ENCODE measurements at places on chromosomes 4 and X. TPM values are rescaled to one million over a fixed set of nuclear protein-coding genes. Genes with fewer than 3 reads are reported as not detected.

EDA gene
- 9.2 TPM for total RNA-seq

DCAF4L1 gene
- not detected for total RNA-seq

RBMXL3 gene
- total RNA-seq, result not detected

CDK16 gene
- total RNA-seq, result 216 TPM

STATH gene
- not detected for total RNA-seq

SLC6A8 gene
- total RNA-seq, result 65.6 TPM

PNCK gene
- 35.1 TPM for total RNA-seq

CYLC1 gene
- total RNA-seq, result not detected

SRPX gene
- 14.5 TPM for total RNA-seq

BGN gene
- total RNA-seq, result 121 TPM

UBE2A gene
- 50.1 TPM for total RNA-seq

PPP4R3C gene
- not detected for total RNA-seq

FRMPD4 gene
- total RNA-seq, result 0.07 TPM

ZNF157 gene
- 1.1 TPM for total RNA-seq

LANCL3 gene
- 0.13 TPM for total RNA-seq

LINC00632 gene
- total RNA-seq, result 308 TPM

DNA sequence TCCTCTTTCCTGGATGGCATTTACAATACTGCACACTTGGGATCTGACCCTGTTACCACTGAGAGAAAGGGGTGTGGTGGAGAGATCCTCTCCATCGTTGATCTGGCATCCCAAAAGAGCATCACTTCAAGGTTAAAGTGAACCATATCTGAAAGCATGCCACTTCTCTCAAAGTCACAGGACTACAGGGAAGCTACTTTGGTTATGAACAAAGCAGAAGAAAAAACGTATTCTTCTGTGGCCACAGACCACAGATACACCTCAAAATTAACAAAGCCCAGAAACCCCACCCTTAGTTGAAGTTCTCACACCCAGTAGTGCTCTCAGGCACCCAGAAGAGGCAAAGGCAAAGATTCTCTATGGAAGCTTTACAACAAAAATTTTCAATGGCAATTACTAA, 108.3 kb downstream of the JADE1 start:
- no peak for DNase-seq

- no peak for DNase-seq
These were observed 82.0 kb downstream of the GPC4 start for GRCh38 chrX:133333154-133333750.

DNA sequence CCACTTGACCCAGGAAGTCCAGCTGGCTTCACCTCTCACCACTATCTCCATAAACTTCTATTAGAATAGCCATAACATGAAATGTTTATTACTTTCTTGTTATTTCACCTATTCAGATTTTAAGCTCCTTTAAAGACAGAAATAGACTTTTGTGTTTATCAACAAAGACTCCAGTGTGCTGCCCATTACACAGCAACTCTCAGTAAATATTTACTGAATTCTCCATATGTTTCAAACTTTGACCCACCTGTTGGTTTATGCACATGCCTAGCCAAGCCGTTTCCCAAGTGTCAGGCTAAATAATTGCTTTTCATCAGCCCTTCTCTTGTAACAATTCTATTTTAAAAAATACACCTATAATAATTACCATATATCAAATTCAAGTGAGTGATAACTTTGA, 242.9 kb upstream of the NEIL3 start:
- DNase-seq, result no peak

GRCh38 chr4:125045311-125045710, 269.4 kb upstream of the FAT4 start:
- no peak for DNase-seq

DNA sequence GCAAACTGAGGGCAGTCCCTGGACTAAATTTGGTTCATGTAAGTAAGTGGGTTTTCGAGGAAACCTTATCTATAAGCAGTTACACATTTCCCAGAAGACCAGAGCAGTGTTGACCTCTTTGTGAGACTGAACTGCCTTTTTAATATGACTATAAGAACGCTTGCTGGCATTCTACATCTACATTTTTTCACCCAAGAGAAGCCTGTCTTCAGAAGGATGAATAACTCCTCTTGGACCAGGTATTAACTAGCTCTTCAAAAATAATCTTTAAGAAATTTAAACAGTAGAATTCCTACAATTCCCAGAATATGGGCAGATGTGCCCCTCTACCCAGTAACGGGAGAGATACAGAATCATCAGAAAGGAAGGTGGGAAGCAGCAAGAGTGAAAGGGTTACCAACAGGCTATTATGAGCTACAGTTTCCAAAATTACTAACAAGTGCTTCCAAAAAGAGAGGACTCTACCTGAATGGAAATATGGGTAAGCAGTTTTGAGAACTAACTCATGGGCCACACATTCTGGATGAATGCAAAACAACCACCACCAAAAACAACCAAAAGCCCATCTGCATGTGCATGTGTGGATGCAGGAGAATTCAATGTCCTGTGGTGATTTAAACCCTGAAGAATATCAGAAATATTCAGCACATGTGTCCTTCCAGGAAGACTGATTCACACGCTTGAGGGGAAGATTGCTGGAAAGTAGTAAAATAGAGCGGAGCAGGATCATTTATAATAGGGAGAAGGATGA, 17.4 kb downstream of the BBS12 start:
- no peak for DNase-seq

- no peak for DNase-seq
These were observed 15.4 kb upstream of the JADE1 start for GRCh38 chr4:128793859-128794672.

GRCh38 chr4:165723051-165723795, 149.8 kb upstream of the TLL1 start:
- DNase-seq, result no peak

DNA sequence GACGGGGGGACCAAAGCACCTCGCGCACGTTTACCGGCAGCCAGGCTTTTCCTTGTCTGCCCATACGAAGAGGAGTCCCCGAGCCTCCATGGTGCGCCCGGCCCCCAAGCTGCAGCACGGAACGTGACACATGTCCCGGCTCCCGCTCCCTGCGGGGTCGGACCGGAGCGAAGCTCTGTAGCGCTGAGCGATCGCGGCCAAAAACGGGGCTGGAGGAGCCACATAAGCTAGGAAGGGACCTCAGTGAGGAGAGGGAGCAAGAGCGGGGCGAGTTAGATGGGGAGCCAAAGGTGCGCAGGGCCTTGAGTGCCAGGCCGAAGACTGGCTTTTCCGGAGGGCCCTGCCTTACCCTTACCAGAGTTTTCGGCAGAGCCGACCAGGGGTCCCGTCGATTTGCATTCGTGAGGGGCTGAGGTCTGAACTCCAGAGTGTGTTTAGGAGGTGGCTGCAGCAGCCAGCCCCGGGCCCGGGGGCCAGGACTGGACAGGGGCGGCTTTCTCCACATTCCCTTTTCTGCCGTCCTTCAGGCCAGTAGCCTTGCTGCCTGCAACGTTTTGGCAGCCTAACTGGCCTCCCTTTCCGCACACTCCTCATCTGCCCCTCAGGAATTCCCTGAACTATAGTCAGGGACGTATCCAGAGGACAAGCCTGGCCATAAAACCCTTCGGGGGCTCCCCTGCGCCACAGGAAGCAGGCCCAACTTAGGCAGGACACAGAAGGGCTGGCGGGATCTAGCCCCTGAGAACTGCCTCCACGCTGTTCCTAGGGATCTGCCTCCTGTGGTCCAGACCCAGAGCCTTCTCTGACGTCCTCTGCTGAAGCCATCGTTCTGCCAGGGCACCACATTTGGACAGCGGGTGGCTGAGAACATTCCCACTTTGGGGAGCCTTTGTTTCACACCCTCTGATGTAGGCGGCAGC, 689 bp downstream of the SSR4 start:
- peak; percentile 54 for DNase-seq

DNA sequence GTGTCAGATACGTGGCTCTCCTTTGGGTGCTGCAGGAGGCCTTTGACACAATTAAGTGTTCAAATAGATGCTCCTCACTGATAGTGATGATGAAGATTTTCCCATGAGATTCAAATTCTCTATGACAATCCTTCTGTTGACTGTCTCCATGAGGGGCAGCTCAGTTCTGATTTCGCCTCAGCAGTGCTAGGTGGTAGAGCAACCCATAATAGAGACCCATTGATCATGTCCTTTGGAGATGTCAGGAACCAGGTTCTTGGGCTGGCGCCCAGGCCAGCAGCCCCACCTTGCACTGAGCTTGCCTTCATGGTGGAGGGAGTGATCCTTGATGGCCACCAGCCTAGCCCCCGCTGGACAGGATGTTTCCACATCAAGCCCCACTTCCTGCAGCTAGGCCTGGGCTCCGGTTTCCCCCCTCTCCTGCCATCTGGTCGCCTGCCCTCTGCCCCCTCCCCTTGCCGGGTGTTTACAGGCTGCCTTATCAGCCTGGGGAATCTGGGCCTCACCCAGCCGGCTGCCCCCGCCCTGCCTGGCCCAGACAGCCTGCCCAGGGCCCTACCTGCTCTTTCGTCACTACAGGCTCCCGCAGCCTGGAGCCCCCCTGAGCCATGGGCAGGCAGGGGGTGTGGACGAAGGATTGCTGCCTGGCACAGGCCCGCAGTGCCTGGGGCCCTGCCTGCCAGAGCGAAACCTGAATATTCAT, 12.6 kb downstream of the ELF4 start:
- DNase-seq, result no peak

GRCh38 chr4:45865781-45866180, 258.1 kb downstream of the GABRG1 start:
- no peak for DNase-seq

DNA sequence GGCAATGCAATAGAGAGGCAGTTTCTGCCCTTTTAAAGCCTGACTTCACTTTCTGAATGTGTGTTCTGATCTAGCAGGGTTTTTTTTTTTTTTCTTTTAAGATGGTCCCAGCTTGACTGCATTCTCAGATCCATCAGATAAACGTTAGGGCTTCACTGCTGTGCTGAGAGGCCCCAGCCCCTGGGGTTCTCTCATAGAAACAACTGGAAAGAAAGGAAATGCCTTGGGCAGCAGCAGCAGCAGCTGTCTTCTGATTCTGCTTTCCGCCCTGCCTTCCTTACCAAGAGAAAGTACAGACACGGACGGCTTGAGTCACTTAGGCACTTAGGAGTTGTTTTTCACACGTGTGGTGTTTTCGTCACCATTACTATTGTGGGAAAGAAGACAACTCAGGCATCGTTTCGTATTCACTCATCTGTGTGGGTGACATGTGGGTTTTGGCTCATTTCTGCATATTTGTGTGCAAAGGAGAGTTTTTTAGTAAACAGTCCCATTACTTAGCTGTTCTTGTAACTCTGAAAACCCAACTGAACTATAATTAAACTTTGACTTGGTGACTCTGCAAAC, 172.0 kb downstream of the PTTG2 start:
- no peak for DNase-seq

- no peak for DNase-seq
These were observed 52.8 kb upstream of the POU4F2 start for GRCh38 chr4:146585761-146586333.

GRCh38 chr4:75598390-75598789, 31.9 kb downstream of the CDKL2 start:
- no peak for DNase-seq

DNA sequence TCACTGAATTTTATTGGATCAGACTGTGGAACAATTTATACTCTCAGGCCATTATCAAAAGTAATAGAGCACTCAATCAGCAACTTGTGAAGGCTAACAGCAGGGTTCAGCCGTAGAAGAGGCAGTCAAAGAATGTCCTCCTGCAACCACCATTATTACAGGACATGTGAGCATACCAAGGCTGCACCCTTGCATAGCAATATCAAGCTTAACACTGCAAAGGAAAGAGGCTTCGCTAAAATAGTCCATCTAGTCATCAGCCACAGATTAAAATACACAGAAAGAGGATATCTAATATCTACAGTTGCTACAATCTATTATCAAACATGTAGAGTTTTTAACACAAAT, 42.9 kb upstream of the TMPRSS11B start:
- DNase-seq, result no peak

GRCh38 chr4:176781739-176782100, 11.0 kb downstream of the VEGFC start:
- DNase-seq, result no peak

DNA sequence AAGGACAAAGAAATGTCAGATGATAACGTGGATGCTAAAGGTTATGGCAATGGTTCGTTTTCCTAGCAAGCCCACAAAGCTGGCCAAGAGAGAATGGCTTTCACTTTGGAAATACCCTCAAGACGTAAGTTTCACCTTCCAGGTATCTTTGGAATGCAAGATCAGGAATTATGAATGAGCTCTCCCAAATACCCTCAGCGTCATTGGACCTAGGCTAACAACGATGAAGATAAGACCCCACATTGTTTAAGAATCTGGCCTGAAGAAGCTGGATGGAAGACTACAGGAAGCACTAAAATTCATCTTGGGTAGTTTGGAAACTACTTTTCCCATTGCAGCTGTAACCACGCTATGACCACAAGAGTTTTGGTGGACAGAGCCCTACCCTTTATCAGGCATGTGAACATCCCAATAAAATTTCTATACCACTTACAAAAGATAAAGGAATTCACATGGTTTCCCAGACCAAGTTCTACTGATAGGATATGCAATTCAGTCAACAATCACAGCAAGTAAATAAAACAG, 111.9 kb downstream of the KDR start:
- no peak for DNase-seq

DNA sequence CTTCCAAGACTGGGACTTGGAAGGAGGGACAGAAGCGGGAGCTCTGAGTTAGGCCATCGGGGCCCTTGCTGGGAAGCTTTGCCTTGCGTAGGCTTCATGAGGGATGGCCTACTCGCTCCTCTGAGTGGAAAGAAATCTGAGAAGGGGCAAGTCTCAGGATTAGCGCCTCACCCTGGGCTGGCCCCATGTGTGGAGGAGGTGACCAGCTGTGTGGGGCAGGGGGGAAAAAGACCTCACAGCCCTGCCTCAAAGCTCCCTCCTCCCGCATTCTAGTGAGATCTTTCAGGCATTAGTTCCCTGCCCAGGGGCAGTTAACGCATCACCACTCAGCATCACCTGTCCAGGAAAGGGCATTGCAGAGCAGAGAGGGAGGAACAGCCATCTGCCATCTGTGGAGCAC, 156.1 kb downstream of the ENPP6 start:
- no peak for DNase-seq

DNA sequence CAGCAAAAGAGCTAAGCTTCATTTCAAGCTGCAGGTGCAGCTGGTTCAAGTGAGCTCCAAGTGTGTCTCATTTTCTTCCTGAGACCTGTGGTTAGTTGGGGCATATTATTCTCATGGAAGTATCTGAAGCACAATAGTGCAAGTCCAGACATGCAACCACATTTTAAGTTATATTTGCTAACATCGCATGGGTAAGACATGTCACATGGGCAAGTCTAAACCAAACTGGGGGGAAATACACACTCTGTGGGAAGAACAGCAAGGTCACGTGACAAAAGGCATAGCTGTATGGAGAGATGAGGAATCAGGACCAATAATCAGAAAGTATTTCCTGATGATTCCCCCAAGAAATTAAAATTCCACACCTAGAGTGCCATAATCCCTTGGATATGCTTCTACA, 94.9 kb upstream of the NDP start:
- no peak for DNase-seq

GRCh38 chr4:138078253-138078652, 163.9 kb downstream of the SLC7A11 start:
- DNase-seq, result no peak

GRCh38 chrX:16196829-16197228, 29.5 kb downstream of the MAGEB17 start:
- DNase-seq, result no peak

GRCh38 chrX:114787061-114787460, 203.2 kb downstream of the HTR2C start:
- no peak for DNase-seq

Measured in mesothelial cell of epicardium (in vitro differentiated cells).